ENCODE measurements at places on chromosomes 4 and X.

DNA sequence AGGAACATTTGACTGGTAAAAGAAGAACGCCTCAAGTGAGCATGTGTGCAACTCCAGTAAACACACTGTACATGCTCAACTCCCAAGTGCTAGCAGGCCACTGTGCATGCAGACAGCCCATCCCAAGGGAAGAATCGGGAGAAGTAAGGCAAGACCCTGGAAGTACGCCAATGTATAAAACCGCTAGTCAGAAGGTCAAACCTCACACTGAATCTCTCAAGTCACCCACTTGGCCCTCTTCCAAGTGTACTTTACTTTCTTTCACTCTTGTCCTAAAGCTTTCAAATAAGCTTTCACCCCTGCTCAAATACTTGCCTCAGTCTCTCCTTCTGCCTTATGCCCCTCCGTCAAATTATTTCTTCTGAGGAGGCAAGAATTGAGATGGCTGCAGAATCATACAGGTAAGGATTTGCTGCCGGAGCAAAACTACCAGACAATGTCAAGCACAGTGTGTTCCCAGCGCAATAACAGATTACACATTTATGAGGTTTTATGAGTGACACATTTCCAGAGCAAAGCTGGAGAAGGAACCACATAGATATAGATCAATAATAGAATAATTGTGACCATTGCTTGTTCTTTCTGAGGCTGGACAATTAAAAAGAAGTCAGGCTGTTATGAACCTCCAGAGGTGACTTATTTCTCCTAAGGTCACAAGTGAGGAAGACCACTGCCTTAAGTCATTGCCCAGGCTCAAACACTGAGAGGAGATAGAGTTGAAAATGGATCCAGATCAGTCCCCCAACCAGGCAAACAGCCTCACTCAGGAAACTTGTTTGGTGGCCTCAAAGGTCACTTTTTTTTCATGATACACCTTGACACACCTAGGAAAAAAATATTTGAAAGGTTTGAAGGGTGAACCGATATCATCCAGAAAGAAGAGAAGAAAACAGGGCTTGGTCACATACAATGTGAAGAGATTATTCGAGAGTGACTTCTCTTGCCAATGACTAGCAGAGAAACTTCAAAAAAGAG is 26.3 kb downstream of the CXCL1 start:
- DNase-seq, result no peak

- no peak for DNase-seq
These were observed 140.8 kb upstream of the GATB start for GRCh38 chr4:151901631-151902030.

DNA sequence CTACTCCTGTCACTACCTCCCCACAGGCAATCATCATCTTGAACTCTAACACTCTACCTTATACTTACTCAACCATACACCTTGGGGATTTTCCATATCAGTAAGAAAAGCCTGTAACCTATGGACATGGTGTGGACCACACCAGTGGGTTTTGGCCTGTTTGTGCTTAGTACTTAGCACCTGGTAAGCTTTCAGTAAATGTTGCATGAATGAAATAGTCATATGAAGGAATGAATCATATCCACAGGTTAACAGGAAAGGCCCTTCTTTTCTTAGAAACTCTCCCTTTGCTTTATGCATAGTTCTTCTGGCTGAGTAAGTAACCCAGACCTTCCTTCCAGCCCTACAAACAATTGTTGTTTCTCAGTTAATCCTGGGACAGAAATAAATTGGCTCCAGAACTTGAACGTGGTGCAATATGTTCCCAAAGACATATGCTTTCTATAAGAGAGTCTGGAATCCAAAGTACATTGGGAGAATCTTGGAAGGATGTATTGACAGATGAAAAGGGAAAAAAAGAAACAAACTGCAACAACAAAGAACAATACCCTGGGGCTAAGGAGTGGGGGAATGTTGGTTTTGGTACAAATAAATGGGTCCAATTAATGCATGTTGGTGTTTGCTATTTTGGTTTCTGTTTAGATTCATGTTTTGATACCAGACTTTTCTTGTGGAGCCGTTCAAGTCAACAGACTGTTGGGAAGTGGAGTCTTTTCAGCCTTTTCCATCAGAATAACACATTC is 27.8 kb downstream of the RASL11B start:
- no peak for DNase-seq

- DNase-seq, result no peak
These were observed 273.5 kb upstream of the HS3ST1 start for GRCh38 chr4:11701966-11702725.

DNA sequence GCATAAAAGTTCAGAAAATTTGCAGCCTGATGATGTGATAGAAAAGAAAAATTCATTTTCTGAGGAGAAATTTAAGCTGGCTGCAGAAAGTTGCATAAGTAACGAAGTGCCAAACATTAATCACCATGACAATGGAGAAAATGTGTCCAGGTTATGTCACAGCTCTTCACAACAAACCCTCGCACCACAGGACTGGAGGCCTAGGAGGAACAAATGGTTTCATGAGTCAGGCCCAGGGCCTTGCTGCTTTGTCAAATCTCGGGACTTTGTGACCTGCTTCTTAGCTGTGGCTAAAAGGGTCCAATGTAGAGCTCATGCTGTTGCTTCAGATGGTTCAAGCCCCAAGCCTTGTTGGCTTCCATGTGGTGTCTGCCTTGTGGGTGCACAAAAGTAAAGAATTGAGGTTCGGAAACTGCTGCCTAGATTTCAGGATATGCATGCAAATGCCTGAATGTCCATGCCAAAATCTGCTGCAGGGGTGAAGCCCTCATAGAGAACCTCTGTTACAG is 527.4 kb downstream of the SH3BGRL start:
- DNase-seq, result no peak

- no peak for DNase-seq
These were observed 22.9 kb downstream of the EXOC1 start for GRCh38 chr4:55876387-55876786.

GRCh38 chr4:145340071-145340675 is 141.5 kb upstream of the SMAD1 start:
- no peak for DNase-seq

- no peak for DNase-seq
These were observed 8.2 kb downstream of the HPGDS start for GRCh38 chr4:94334476-94334875.

DNA sequence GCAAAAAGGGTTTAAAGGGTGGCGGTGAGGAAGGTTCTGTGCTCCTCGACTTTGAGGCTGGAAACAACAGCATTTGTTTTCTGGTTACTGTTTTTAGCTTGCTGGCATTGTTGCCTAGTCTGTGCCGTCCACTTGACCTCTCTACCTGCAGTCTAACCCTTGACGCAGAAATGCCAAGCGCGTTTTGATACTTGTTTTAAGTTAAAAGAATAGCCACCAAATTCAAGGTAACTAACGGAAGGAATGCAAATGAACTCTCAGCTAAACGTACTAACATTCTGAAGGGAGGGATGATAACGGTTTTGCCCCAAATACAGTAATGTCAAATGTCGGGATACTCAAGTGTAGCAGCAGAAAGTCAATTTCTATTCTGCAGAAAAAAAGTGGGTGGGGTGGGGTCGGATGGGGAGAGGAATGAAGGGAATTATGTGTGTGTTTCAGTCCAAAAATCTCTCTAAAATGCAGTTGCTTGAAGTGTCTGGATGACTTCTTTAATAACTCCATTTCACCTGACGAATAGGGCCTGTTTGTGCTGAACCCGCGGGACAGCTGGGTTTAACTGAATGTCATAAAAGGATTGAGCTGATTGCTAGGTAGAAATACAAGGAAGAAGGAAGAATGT is 3.4 kb upstream of the NKX6-1 start:
- no peak for DNase-seq

GRCh38 chr4:80255329-80256095 is 11.0 kb upstream of the FGF5 start:
- no peak for DNase-seq

DNA sequence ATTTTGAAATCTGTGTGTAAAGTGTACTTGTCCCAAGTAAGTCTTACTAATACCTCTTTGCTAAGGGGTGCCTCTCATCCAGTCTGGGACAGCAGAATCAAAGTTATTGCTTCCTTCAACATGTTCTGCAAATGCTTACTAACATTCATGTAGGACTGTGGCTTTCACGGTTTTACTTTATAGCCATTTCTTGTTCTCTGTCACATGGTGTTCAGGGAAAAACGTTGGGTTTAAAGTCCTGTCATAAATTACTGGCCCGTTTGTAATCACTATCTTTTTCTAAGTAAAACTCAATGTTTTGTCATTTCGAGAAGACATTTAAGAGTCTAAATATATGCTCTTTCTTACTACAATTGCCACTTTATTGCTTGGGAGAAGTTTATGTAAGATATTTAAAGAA is 321.1 kb downstream of the STIM2 start:
- DNase-seq, result no peak

DNA sequence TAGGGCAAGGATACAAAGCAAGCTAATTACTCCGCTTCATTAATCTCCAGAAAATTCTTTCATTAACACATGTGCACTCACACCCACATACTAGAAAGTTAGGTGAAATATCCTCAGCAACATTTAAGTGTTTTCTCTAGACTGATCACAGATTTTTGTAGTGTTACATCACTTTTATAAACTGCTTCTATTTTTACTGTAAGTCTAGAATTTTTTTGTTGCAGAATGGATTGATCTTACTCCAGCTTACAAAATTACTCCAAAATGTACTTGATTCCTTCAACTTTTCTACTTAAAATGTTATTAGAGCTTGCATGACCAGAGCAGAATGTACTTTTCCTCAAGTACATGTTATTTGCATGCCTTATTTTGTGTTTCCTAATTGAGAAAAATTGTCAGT is 2325.2 kb downstream of the PCDH7 start:
- no peak for DNase-seq

- DNase-seq, result no peak
These were observed 118.6 kb downstream of the PTTG2 start for GRCh38 chr4:38078590-38079421.

GRCh38 chr4:10462876-10463275 is 5.7 kb upstream of the ZNF518B start:
- DNase-seq, result no peak

DNA sequence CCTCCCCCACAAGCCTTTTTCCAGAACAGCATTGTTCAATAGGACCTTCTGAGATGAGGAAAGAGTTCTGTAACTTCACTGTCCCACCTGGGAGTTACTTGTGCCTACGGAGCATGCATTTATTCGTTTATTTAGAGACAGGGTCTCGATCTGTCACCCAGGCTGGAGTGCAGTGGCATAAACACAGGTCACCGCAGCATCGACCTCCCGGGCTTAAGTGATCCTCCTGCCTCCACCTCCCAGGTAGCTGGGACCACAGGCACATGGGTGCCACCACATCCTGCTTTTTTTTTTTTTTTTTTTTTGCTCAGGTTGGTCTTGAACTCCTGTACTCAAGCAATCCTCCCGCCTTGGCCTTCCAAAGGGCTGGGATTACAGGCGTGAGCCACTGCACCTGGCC is 2.9 kb downstream of the MAP3K15 start:
- DNase-seq, result no peak

- no peak for DNase-seq
These were observed 110.8 kb downstream of the SPRY1 start for GRCh38 chr4:123507376-123507775.

- DNase-seq, result no peak
These were observed 5.9 kb downstream of the FAM199X start for GRCh38 chrX:104172121-104172520.

DNA sequence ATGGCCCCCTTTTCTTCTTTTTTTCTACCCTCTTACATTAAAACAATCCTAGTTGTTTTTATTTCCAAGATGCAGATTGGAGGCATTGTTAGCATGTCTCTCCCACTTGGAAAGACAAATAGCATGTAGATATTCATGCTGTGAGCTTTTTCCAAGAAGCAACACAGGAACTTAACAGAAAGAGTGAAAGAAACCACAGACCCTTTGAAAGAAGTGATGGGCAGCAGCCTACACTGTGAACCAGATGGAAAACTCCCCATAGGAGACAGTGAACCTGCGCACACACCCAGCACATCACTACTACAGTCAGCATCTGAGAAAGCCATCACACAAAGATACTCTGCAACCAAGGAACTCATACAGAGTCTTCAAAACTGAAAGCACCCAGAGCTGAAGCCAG is 17.8 kb downstream of the CT47C1 start:
- no peak for DNase-seq

GRCh38 chrX:30568136-30568535 is 9.4 kb downstream of the TASL start:
- no peak for DNase-seq

DNA sequence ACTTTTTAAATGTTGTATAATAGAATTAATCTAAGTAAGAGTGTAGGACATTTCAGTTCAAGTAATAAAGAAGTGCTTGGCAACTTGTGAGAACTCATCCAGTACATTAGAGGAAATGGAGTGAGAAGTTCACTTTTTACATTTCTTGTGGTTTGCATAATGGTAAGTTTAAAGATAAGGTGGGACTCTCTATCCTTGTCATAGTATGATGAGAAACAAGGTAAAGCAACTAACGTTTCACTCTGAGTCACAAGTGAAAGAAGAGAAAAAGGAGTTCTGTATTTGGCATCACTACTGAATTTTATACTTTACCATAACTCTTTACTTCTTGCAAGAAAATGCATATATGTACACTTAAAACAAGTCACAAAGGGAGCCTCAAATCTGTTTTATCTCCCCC is 219.4 kb downstream of the SLC4A4 start:
- DNase-seq, result no peak

DNA sequence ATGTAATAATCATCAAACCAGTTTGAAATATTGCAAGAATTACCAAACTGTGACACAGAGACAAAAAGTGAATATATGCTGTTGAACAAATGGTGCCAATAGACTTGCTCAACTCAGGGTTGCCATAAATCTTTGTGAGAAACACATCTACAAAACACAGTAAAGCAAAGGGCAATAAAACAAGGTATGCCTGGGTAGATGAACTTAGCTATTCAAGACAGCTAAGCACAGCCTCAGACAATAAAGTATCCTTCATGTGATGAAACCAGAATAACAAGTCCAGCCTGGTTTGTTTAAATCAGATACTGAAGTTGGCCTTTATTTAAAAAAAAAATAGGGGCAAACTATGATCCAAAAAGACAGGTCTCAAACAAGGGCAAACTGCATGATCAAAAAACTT is 19.2 kb downstream of the LAMTOR3 start:
- DNase-seq, result no peak

- no peak for DNase-seq
These were observed 3.5 kb upstream of the TAB3 start for GRCh38 chrX:30892591-30892990.

DNA sequence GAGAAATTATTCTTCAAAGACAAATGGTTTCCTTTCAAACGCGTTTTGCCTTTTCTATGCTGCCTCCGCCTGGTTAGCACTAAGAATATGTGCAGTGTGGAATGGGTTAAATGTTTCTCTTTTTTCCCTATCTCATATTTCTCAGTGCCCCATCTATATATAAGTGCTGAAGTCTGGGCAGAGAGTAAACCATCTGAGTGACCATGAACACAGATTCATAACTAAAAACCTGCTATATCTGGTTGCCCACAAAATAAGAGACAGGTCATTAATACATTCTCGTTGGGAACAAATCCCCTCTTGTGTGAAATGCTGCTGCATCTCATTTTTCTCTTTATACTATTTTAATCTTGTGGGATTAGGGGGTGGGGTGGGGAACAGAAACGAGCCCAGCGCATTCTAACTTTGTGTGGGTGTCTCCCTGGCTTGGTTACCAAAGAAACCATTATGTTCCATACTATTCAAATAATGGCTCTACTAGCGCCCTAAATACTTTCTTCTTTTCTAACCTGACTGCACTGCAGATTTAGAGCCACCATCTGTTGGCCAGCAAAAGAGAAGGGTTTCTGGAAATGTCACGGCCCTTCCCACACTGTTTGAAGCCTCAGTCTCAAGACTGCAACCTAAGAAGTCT is 42.2 kb upstream of the PTCHD1 start:
- no peak for DNase-seq
